PC-3 (cell line): ENCODE measurements at places on chromosomes 1 and 21.
A peak's percentile ranks its signal among the peaks of the same experiment; 100 is the strongest.

DNA sequence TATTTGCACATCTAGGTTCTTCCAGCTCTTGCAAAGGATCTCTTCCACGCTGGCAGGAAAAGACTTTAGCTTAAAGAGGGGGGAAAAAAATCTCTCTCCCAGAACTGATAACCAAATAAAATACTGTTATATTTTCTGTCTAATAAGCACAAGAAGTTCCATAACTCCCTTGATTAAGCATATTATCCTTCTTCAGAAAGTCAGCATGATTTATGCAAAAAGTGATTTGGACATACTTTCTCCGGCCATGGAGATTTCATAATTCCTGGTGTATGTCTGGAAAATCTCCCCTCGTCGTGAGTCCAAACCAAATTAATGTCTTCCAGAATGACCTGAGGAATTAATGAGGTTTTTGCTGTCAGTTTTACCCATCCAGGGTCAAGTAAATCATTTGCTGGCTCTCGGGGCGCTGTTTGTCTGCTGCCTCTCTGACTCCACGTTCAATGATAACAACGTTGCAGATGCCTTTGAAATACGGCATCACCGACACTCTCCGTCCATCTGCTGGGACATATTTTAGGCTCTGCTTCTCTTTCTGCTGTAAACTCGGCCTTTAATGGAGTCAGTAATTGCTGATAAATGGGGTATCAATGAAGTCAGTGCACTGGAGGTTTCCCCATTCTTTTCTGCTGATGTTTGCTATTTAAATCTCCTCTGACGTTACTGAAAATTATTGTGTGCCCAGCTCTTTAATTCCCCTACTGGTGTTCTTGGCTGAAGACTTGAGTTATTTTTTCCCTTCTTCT, 112.9 kb downstream of the HLX start:
- DNase-seq = no peak

DNA sequence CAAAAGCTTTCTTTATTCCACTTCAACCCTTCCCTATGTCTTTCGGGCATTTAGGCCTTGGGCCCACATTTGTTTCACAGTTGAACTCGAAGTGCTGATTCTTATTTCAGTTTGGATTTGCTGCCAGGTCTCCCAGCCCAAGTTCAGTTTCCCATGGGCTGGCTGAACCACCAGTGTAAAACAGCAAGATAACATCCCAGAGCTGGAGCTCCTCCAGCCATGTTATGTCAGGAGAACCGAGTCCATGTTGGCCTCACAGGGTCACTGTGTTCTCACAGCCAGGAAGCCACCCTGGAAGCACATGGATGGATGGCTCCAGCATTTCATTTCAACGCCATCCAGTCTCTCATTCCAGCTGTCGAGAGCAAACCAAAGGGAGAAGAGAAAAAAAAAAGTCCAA, 45.2 kb upstream of the RXRG start:
- DNase-seq = no peak

- DNase-seq = no peak
These were observed 83.3 kb upstream of the COL24A1 start for GRCh38 chr1:86239894-86240293.

- no peak for DNase-seq
These were observed 199.0 kb downstream of the LBR start for GRCh38 chr1:225228871-225229303.

DNA sequence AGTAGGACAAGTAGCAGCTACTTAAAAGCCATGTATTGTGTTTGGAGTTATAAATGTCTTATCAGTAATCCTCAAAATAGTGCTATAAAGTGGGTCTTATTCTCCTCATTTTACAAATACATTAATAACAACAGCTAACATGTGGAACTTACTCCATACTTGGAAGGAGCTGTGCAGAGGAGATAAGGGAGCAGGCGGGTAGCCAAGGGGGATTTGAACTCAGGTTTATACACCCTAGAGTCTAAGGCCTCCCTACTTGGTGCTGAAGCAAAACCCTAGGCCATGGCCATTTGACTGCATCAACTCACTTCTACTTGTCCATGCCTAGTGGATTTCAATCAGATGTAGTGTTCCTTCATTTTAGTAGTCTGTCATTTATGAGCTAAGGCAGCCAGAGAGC, 72.1 kb downstream of the LMO4 start:
- DNase-seq = no peak

GRCh38 chr1:245311887-245312536, 157.2 kb downstream of the KIF26B start:
- peak; percentile 16 for DNase-seq

DNA sequence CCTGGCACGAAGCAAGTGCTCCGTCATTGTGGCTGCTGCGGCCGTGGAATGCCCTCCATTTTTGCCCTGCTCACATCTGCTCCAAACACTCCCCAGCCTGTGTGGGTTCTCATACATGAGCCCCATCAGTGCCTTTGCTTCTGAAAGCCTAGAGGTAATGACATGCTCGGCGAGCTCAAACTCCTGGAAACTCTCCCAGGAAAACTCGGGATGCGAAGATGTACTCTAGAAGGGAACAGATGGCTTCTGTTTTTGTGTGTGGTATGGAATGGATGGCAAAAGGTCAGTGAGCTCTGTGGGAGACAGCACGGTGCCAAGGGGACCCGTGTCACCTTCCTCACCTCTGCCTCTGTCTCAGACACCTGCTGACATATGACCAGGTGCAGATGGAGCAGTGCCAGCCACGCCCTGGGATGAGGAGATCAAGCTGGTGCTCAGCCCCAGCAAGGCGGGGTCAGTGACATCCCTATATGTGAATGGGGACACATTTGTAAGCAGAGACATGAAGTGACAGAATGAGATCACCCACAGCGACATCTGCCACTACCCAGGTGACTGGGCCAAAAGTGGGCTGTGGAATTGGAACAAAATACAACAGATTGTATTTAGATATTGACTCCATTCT, 84.1 kb upstream of the COX20 start:
- peak; percentile 31 for DNase-seq

DNA sequence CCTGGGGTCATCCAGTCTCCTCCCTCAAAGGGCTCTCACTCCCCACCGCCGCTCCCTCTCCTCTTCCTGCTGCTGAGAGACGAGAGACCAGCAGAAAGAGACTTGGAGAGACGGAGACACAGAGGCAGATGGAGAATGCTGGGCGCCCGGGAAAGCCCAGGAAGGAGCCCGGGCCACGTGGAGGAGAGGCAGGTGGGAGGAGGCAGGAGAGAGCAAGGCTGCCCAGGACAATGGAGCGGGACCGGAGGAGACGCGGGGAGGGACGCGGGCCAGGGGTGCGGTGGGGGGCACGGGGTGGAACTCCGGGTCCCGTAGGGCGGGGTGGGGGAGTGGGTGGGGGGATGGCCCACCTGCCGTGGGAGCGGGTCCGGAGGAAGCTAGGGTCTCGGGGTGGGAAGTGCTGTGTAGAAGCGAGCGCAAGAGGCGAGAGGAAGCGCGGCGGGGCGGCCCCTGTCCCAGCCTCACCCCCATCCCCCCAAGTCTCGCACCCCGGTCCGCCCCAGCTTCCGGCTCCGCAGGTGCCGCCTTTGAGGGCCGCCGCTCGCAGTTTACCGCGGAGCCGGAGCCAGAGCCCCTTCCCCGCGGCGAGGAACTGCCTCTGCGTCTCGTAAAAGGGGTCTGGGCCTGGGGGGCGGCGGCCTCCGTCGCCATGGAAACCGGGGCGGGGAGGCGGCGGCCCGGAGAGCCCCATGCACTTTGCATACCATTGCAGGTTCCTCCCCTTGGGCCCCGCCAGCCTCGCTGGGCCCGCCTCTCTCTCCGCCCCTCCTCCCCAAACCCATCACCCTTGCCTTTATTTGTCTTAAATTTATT, 11.7 kb upstream of the EPHA2 start:
- DNase-seq = peak; percentile 73

GRCh38 chr1:98796049-98796448, 134.5 kb downstream of the SNX7 start:
- no peak for DNase-seq

- DNase-seq = peak; percentile 5
These were observed 439.4 kb downstream of the CAMTA1 start for GRCh38 chr1:7224644-7225043.

DNA sequence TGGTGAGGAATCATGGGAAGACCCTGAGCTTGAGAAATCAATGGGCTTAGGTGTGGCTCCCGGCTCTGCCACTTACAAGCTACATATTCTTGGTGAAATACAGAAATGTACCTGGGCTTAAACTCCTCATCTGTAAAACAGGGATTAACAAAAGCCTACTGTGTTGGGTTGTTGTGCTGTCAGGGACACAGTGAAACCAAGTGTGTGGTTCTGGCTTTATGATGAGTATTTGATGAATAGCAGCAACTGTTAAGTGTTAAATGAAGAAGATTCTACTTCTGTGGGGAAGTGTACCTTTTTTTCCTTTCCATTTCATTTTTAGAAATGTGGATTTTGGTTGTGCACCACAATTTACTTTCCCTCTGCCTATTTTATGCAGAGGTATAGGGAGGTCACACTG, 41.1 kb upstream of the DUSP10 start:
- no peak for DNase-seq

- no peak for DNase-seq
These were observed 12.2 kb downstream of the OLFML2B start for GRCh38 chr1:162011337-162012012.

- peak; percentile 79 for DNase-seq
These were observed 44.6 kb downstream of the MIGA1 start for GRCh38 chr1:77824079-77824478.

GRCh38 chr1:4178501-4179113, 278.5 kb upstream of the C1orf174 start:
- no peak for DNase-seq

GRCh38 chr1:78703806-78704205, 54.2 kb downstream of the IFI44 start:
- no peak for DNase-seq

- DNase-seq = no peak
These were observed 107.4 kb upstream of the KIAA1614 start for GRCh38 chr1:180805316-180805715.

GRCh38 chr1:81155131-81155530, 645.6 kb upstream of the ADGRL2 start:
- DNase-seq = no peak

GRCh38 chr1:192453360-192453992, 122.1 kb upstream of the RGS1 start:
- DNase-seq = no peak

DNA sequence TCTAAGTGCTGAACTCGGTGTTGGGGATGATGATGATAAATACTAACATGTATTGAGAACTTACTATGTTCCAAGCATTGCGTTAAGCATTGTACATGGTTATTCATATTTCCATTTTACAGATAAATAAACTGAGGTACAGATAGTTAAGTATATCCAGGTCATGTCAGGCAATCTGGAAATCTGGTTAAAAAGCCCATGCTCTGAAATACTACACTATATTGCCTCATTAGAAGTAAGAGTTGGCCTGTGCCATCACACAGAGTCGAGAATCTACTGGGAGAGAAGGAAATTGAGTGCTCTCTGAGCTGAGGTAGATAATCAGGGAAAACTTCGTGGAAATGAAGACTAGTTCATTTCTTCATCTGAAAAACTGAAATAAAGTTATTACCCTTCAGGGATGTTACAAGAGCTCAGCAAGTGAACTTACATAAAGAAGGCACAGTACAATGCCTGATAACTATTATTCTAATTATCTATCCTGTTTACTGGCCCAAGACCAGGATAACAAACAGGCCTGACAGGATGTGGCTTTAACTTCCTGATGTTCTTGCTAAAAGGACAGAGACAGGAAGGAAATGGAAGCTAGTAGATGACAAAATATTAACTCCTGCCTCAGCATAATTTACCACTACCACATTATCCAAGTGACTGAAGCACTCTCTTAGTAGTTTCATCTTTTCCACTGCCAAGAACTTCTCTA, 85.6 kb downstream of the EPS15 start:
- DNase-seq = peak; percentile 51

GRCh38 chr1:205916541-205916940, 26.7 kb downstream of the SLC26A9 start:
- no peak for DNase-seq

DNA sequence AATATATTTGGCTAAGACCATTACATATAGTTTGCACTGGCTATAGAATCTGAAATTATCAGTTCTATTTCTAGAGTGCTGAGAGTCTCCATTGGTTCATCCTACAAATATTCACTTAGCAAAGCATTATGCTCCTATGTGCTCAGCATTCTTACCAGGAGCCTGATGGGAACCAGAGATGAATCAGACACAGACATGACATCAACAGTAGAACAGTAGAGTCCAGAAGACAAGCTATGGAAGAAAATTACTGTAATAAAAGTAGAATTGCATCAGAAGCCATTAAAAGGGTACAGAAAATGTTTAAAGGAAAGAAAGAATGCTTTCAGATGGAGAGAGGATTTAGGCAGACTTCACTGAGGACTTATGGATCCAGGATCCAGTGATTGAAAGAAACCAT, 271.7 kb upstream of the SNX7 start:
- DNase-seq = no peak

DNA sequence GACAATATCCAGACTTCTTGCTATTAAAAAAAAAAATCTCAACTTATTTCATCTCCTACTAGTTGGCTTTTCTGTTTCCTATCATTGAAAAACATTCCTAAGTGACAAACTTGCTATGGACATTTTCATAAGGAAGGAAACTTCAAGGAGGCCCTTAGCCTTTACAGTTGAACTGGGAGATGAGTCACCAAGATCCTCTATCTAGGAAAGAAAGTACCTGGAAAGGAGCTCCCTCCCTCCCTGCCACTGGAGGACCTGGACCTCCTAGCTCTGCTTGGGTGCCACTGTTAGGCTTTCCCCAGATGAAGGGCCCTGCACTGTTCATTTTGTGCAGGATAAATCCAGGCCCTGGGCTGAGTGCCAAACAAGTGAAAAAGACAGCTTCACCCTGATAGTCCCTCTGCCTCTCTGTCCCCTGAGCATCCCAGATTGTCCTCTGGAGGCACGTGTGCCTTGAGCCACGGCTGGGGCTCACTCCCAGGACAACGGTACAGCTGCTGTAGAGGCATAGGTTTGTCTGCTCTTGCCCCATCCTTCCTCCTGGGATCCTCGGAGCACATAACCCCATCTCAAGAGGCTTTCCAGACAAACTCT, 40.2 kb upstream of the SOX13 start:
- peak; percentile 42 for DNase-seq

DNA sequence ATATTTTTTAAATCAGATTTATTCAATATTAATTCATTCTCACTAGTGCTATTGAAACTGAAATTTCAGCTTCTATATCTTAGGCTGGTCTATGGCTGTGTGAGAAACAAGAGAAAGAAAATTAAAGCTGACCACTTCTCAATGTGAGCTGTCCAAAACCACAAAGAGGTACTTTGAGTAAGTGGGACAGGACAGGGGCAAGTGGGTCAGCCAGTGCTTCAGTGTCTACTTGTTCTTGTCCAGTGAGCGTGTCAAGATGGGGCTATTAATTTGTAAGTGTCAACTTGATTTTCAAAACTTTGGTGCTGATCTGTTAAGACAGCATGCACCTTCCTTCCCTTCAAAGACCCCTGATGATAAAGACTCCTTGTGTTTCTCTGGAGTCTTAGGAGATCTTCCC, 533.9 kb downstream of the PLPP3 start:
- no peak for DNase-seq

GRCh38 chr1:219585837-219586455, 27.0 kb downstream of the ZC3H11B start:
- no peak for DNase-seq
